ENCODE measurements at places on chromosomes 7 and 10.

DNA sequence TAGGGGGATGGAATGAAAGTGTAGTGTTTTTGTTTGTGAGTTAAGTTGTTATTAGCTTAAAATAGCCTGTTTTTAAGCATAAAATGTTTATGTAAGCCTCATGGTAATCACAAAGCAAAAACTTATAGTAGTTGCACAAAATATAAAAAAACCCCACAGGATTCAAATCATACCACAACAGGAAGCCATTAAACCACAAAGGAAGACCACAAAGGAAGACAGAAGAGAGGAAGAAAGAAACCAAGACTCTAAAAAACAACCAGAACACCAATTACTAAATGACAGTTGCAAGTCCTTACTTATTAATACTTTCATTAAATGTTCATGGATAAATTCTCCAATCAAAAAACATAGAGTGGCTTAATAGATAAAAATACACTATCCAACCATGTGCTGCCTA lies 63.6 kb downstream of the ANKRD7 start:
- no peak overlapping the region for H3K4me3 ChIP-seq
- peak; percentile 5 for DNase-seq
- no peaks in the 10 kb centered on the region for H3K36me3 ChIP-seq
- no peak overlapping the region for H3K27ac ChIP-seq
- H3K4me1 ChIP-seq, result peaks cover 7% of the 10 kb centered on the region

GRCh38 chr10:129952378-129953118 lies 11.5 kb downstream of the EBF3 start:
- no peak overlapping the region for H3K27ac ChIP-seq
- H3K4me3 ChIP-seq, result no peak overlapping the region
- no peaks in the 10 kb centered on the region for H3K4me1 ChIP-seq

GRCh38 chr7:94414481-94414880 lies 19.8 kb downstream of the COL1A2 start:
- no peak overlapping the region for H3K27ac ChIP-seq
- no peak overlapping the region for H3K4me3 ChIP-seq
- no peak for DNase-seq
- no peaks in the 10 kb centered on the region for H3K36me3 ChIP-seq
- no peaks in the 10 kb centered on the region for H3K27me3 ChIP-seq

GRCh38 chr7:102456327-102456726 lies 8.3 kb downstream of the ALKBH4 start:
- H3K4me3 ChIP-seq, result no peak overlapping the region
- H3K36me3 ChIP-seq, result peaks cover 11% of the 10 kb centered on the region
- DNase-seq, result no peak
- H3K4me1 ChIP-seq, result no peaks in the 10 kb centered on the region

DNA sequence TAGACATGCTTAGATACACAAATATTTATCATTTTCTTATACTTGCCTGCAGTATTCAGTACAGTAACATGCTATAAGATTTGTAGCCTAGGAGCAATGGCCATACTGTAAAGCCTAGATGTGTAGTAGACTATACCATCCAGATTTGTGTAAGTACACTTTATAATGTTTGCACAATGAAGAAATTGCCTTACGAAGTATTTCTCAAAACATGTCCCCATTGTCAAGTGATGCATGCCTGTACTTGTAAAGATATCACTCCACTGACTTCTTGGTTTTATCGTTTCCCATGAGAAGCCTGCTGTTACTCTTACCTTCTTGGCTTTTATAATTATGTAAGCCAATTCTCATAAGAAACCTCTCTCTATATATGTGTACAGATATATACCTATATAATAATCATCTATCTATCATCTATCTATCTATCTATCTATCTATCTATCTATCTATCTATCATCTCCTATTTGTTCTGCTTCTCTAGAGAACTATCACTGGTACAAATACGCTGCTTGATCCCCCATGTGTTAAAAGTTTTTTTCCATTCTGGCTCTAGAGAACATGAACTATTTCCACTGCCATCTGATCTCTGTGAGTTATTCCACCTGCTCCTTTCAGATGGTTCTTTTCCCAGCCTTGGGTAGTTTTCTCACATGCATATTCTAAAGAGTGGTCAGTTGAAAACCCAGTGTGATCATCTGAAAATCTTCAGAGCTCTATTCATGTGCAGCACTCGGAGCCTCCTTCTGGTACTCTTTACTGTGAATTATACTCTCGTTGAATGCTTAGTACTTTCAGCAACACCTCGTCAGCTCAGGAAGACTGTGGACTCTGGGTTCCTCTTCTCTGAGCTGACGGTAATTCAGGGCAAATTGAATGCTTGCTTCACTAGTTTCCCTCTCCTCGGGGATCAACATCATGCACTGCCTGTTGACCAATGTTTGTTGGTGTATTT lies 14.5 kb upstream of the VCL start:
- no peaks in the 10 kb centered on the region for H3K4me1 ChIP-seq
- H3K36me3 ChIP-seq, result no peaks in the 10 kb centered on the region
- H3K27me3 ChIP-seq, result no peaks in the 10 kb centered on the region
- H3K27ac ChIP-seq, result no peak overlapping the region
- DNase-seq, result no peak
